ENCODE measurements at places on chromosomes 6 and 20.

DNA sequence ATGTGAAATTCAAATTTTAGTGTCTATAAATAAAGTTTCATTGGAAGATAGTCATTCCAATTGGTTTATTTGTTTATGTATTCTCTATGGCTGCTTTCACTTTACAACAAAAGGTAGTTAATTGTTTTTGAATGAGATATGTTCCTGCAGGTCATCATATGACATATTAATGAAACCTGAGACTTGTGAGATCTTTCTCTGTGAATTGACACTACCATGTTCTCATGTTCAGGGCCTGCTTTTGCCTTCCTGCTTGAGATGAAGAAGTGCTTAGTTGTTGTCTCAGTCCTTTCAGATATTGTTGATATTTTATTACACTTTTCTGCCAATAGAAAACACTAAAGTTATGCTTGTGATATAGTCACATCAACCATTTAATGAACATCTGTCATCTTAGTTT is 132.5 kb downstream of the UTRN start:
- no peak for DNase-seq

- no peak for DNase-seq
Measured at GRCh38 chr6:136586295-136586694, 36.1 kb upstream of the MAP7 start.

- no peak for DNase-seq
Measured at GRCh38 chr20:16801919-16802651, 53.9 kb downstream of the OTOR start.

DNA sequence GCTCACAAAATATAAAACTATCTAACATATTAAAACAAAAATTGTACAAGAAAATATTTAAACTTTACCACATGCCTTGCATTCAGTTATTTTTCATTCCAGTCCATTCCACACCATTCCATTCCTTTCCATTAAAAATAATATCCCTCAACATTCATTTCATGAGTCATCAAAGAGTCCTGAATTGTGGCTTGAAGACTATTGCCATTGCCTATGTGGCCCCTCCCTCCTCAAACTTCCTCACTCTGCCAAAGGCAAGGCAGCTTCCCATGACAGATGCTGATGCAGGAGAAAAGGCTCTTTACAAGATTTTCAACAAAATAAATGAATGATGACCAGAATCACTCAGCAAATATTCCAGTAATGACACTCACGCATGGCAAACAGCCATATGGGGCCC is 31.7 kb downstream of the IL20RA start:
- no peak for DNase-seq

- no peak for DNase-seq
Measured at GRCh38 chr20:4012589-4012988, 2.8 kb downstream of the RNF24 start.

DNA sequence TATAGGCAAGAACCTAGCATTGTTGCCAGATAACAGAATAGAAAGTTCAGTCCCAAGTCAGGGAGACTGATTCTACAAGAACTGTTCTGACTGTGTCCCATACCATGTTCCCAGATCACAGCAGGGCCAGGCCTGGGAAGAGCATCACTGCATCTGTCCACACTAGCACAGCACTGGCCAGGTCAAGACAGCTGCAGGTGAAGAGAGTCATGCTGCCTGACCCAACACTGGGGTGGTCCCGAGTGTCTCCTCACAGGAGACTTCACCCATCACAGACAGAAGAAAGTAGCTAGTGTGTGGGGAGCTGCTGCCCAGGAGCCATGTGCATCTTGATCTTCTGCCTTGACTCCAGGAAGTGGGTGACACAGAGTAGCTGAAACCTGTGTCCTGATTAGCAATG is 1.3 kb upstream of the CST9L start:
- no peak for DNase-seq

DNA sequence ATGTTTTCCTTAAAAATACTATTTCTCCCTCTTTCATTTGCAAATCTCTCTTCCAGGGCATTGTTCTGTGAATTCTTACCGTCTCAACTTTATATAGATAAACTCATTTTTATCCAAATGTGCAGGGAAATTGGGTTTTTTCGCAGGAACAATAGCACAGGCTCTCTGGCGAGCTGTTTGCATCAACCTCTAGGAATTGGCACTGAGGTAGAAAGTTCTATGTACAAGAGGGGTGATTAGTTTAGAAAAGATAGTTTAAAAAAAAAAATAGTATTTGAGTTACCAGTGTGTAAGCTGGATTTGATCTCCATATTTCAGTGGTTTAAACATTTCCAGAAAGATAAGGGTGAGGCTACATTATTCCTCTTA is 129.7 kb upstream of the BTN3A2 start:
- DNase-seq = no peak

DNA sequence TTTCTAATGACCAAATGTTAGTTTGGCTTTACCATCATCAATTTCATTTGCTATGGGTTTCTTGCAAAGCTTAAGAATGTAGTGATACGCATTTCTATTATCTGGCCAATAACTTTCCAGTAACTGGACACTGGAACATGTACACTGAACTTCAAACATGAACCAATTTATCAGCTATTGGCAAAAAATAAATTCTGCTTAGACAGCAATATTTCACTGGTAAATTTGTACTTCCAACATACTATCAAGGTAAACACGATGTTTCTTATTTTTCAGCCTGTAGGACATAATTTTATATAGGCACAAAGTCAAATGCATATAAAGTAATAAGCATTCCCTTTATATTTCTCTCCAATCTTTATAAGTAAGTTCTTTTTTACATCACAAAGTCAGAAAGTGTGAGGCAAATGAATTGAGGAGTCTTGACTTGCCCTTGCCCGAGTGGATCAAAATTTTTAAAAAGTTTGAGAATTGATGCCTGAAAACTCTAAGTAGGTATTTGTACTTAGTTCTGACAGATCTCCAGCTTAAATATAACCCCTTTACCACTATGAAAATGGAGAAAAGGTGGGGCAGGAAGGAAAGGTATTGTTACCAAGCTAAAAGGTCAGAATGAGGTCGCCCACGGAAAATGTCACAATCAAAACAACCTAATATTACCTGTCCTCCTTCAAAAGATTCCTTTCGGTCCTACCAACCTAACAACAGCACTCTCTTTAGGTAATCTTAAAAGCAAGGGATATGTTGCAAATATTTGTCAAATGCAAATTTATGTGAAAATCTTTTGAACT is 41.3 kb downstream of the STK38 start:
- no peak for DNase-seq

DNA sequence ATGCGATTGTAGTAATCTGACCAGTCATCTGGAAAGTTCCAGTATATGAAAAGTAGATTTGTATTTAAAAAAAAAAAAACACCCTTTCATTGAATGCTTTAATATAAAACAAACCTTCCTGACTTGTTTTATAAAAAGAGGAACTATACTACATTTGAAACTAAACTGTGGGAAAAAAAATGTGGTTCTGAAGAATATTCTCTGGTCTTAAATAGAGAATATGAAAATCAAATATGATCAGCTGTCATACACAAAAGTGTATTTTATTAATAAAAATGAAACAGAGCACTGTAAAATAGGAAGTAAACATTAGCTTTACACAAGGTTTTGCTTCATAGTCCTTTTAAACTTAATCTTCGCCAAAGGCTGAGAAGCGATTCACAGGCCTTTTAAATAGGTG is 25.3 kb upstream of the CD83 start:
- DNase-seq = no peak

DNA sequence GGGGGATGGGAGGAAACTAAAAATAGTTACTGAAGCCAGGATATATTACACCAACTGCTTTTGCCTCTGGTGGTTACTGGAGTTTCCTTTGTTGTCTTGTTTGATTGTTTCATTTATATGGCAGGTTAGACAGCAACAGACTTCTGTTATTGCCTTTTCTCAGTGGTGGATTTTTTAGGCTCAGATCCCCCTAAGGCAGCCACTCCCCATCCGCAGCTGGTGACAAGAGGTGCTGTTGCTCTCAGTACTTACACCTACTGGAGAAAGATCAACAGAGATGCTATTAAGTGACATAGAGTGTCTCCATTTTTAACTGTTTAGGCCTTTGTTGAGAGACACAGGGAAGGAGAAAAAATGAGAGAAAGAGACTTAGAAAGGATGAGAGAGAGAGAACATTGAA is 552.1 kb downstream of the PKHD1 start:
- no peak for DNase-seq

DNA sequence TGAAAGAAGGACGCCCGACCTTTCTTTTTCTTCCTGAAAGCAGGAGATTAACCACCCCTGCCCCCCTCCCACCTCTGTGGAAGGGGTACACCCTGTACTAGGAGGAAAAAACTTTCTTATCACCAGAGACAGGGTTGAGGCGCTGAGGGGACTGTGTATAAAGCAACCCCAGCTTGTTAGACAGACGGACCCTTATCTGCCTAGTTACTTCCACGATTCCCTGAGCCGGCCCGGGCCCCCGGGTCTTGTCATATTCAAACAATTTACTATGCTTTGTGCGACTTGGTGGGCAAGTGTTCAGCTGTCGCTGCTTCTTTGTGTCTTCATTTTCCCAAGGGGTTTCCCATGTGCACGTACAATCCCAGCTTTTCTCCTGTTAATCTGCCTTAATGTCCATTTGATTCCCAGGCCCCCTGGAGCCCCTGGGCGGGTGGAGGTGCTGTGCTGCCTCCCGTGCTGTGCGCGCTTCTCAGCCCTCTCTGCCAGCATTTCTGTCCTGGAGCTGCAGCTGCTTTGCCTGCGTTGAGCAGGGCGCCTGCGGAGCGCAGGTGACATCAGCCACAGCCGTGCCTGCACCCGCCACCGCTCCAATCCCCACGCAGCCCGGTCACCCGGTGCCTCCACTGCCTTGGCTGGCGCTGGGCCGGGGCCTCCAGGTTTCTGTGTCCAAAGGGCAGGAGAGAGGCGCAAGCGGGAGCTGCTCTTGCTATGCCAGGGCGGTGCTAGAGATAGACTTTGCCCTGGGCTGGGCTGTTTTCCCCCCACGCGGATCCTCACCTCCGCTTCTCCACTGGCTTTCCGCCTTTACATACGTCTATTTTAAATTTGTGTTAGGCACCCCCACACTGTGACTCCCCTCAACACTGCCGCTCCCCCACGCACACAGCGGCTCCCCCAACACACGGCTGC is 96.2 kb downstream of the TTLL2 start:
- no peak for DNase-seq

- DNase-seq = no peak
Measured at GRCh38 chr20:10376270-10377075, 57.5 kb downstream of the MKKS start.

DNA sequence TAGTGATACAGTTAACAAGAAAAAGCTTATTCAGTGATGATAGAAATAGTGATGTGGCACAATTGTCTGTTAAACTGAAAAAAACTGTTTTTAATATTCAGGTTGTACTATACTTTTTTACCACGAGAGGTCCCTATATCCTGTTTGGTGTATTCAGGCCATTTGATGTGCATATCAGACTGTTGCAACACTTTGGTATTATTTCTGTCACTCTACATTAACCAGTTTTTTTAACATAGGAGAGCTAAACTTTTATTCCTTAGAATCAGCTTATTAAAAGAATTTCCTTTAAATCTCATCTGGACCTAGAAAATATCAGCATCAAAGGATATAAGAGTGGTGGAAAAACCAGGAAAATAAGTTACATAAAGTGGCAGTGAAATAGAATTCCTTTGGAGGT is 36.8 kb downstream of the TSPYL4 start:
- DNase-seq = no peak

- no peak for DNase-seq
Measured at GRCh38 chr20:49747707-49748524, 34.2 kb upstream of the B4GALT5 start.

DNA sequence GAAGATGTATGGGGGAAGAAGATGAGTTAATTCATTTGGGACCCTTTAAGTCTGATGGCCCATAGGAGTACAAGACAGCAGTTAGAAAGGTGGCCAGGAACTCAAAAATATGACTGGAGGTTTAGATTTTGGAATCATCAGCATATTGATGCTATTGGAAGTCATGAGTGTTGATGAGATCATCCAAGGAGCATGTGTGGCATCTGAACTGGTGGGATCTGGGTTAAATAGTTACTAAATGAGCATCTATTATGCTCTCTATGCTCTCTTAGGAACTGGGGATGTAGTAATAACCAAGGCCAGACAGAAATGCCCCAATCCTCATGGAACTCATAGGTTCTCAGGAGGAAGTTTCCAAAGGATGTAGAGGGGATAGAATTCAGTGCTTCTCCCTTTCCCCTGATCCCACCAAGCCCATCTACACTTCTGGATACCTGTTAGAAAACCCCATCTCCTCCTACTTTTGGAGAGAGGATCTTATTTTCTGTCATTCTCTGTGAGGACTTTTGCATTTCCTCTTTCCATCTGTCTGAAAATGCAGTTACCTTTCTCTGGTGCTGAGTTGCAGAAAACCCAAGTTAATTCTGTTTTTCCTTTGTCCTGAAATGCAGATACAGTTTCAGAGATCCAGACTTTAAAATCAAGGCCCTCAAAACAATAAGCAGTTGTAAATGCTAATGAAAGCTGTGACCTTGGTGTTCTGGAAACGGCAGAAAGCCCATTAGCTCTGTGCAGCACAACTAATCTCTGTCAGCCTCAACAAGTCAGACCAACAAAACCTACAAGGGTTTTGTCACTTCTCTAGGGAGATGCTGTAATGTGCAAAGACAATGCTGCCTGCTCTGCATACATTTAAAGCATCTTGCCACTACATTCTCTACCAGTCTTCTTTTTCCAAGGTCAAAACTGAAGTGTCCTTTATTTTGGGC is 65.8 kb downstream of the TBC1D7 start:
- no peak for DNase-seq

- no peak for DNase-seq
Measured at GRCh38 chr6:53686355-53686940, 20.9 kb upstream of the KLHL31 start.

DNA sequence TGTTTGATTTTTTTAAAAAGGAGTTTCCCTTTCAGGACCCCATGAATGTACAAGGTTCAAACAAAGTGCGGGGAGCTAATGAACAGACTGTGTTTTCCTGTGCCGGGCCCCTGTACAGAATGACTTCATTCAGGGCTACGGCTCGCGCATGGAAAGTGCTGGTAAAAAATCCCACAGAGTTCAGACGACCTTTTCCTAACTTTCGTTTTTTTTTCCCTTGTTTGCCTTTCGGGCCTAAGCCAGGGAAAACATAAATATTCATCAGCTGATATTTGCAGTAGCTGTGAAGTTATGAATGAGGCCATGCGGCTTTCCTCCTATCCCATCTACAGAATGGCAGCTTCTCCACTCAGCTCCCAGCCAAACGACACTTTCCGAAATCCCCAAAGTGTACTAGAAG is 74.0 kb downstream of the HAO1 start:
- DNase-seq = no peak

DNA sequence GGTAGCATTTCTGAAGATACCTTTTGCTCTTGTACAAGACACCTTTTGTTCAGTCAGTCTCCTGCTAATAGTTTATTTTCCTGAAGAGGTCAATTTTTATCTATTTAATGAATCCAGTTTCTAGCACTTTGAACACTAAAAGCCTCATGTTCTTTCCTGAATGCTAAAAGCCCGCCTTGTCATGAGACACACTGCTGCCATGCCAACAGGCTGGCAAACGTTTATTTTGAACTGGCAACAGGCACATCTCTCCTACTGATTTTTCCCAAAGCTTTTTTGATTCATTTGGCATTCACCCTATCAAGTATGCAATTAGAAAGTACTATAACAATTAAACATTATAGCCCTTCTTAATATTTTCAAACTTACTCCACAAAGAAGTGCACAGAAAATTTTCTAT is 421.2 kb upstream of the EYS start:
- DNase-seq = no peak

- no peak for DNase-seq
Measured at GRCh38 chr6:96286503-96286902, 235.1 kb upstream of the UFL1 start.
